ENCODE measurements at places on chromosomes 6 and 20.

DNA sequence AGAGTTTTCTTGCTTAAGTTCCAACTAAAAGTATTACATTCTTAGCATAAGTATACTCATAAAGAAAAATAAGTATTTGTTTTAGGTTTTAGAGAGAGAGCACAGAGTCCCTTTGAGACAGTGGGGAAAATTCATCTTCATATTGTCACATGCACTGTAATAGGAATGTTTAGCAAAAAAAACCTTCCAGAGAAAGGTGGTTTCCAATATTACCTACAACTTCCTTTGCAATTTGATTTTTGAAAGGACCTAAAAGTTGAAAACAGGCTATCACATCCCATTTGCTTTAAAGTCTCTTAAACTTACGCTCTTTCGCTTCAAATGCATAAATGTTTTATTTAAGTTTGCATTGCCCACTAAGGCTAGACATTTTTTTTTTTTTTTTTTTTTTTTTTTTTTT is 86.4 kb downstream of the OPRM1 start:
- DNase-seq: no peak

- no peak for DNase-seq
Measured at GRCh38 chr6:86937219-86938079, at the start of gene HTR1E. Gene HTR1E (plus strand): TSS chr6:86937528. CDS start chr6:87015335, 77,807 bp downstream.

GRCh38 chr6:138909511-138909910 is 78.5 kb downstream of the REPS1 start:
- DNase-seq: no peak

DNA sequence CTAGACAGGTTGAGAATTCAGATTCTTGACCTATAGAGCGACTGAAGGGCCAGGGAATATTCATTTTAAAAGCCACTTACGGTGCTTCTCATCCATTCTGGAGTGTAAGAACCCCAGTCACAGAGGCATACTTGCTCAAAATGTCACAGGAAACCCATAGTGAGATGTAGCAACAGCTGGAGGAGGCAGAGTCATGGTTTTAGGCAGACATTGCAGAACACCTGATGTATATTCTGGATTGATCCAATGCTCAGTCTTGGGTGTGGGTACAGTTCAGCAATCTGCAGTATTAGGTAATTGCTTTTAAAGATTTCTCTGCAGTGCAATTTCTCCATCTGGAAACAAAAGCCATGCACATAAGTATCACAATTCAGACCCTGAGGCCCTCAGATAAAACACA is 137.4 kb upstream of the SLC22A23 start:
- no peak for DNase-seq

DNA sequence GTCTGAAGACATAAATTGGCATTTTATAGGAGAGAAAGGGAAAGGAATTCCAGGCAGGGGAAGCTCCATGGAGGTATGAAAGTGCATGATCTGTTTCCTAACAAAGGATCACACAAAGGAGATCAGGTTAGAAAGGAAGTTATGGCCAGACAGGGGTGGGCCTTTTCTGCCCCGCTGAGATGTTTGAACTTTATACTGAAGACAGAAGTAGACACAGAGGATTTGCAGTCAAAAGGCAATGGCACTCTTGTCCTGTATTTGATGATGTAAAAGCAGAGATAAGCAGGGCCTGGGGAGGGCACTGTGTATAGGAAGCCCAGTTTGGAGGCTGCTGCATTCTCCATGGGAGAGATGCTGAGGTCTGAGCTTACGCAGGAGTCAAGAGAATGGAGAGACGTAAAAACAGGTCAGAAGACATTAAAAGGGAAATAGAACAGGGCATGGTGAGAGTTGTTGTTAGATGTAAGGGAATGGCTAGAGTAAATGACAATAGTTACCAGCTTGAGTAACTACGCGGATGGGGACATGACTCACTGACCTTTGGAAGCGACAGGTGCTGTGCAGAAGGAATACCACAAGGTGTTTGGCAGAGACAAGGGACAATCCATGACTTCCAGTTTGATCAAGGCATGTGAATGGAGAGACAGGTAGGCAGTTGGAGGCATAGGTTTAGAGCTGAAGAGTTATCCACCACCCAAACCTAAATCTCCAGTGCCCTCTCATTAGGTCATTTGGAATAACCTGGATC is 190.6 kb upstream of the SASH1 start:
- no peak for DNase-seq

- no peak for DNase-seq
Measured at GRCh38 chr20:43944653-43945235, 30.1 kb downstream of the TOX2 start.

DNA sequence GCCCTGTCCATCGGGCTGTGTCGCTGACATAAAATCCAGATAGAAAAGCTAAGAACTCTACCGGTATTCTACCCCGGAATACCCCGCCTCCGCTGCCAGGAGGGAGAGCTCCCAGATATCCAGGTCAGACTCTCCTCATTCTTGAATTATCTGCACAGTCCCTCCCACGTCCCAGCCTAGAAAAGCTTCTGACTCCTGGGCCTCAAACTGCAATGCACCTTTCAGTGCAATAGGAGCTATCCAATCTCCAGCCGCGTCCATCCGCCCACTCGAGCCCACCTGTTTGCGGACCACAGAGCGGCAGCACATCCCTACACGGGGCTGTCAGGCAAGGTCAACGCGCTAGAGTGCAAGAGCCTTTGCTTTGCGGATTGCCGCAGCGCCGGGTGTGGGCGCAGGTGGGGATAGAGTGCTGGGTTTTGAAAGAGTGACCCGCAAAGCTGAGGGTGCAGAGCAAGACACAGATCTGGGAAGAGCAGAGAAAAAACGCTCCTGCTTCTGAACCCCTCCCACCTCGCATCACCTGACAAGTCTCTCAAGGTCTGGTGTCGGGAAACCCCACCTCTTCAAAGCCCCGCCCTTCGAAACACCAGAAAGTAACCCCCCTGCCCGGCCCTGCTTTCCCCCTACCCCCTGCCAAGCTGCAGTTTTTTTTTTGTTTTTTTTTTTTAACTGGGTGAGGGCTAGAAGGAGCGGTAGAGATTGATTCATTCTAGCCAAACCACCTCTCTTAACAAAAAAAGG is 1.3 kb downstream of the TAPBP start:
- DNase-seq: peak; percentile 39

- no peak for DNase-seq
Measured at GRCh38 chr20:20215976-20216727, 151.8 kb upstream of the INSM1 start.

- DNase-seq: no peak
Measured at GRCh38 chr6:2008383-2008976, 236.9 kb downstream of the GMDS start.

DNA sequence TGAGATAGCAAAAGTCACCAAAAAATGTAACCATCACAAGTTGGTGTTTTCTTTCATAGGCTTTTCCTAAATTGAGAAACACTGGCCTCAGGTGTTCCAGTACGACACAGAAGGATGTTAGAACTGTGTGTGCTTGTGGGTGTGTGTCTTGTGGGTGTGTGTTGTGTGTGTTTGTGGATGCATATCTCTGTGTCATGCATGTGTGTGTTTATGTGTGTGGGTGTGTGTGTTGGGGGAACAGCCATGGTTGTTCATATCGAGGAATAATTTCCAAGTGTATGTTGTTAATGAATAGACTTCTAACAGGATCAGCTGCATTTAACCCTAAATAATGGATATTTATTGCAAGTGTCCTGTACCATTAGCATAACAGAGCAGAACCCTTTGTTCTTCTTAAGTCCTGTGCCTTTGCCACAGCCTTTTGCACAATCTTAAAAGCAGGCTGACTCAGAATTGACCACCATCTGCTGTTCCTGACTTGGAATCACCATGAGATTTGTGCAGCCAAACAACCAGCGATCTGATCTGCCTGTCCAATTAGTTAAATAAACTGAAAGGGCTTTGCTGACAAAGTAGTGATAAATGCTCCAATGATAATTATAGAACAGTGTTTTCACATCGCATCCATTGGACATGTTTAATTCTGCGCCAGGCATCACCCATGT is 7.6 kb downstream of the CD93 start:
- DNase-seq: no peak

GRCh38 chr6:158509465-158509864 is 50.4 kb upstream of the TMEM181 start:
- no peak for DNase-seq

DNA sequence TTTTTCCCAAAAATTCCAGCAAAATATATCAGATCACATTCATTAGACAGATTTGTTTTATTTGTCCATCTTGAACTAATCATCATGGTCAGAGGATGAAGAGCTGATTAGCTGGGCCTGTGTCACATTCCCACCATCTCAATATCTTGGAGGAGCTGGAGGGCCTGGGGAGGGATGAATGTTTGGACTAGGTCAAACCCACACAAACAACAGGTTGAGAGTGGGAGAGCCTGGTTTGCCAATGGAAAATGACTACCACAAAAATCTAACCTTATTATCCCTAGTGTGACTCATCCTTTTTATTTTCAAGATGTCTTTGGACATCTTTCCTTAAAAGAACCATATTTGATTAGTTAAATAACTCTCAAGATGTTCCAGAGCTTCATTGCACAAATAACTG is 242.4 kb downstream of the OGFRL1 start:
- no peak for DNase-seq

DNA sequence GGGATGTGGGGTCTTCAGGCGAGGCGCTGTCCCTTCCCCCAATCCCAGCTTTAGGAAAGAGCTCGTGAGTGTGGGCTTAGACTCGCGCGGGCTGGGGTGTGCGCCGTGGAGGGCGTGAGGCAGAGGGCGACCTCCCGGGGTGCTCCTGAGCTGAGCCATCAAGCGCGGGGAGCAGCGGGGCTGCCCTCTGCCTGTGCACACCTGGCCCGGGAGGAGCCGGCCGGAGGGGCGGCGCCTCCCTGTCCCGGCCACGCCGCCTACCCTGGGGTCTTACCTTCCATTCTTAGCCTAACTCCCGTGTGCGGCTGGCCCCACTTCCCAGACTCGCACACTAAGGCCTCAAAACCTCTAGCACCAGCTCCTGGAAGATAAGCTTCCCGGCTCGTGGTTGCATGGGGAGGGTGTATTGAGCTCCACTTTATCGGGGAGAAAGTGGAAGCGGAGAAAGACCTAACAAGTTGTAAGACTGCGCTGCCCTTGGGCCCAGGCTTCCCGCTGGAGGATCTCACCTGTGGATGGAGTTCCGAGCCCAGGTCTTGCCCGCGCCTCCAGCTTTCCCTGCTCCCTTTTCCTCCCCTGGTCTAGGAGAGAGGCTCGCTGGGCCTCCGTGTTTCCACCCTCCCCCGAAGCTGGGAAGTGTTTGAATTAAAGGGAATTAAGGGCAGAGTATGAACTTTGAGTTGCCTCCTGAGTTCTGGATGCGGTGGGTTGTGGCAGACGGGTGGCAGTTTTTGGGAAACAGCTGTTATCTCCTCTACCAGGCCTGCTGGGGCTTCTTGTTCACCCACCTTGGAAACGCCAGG is 1.2 kb downstream of the DNMT3B start:
- DNase-seq: no peak

GRCh38 chr6:36023996-36024795 is at the start of gene SLC26A8:
Gene SLC26A8 (minus strand): TSS chr6:36024641. CDS start chr6:36019707, 4,934 bp downstream.
- DNase-seq: no peak

DNA sequence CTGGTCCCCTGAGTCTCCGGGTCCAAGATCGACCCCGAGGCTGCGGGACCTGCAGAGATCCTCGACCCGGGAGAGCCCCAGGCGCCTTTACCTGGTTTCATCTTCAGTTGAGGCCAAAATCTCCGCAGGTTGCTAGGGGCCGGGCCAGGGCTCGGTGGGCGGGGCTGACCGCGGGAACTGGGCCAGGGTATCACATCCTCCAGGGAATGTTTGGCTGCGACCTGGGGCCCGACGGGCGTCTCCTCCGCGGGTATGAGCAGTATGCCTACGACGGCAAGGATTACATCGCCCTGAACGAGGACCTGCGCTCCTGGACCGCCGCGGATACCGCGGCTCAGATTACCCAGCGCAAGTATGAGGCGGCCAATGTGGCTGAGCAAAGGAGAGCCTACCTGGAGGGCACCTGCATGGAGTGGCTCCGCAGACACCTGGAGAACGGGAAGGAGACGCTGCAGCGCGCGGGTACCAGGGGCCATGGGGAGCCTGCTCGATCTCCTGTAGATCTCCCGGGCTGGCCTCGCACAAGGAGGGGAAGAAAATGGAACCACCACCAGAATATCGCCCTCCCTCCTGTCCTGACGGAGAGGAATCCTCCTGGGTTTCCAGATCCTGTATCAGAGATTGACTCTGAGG is 53.8 kb upstream of the POLR1H start:
- no peak for DNase-seq

DNA sequence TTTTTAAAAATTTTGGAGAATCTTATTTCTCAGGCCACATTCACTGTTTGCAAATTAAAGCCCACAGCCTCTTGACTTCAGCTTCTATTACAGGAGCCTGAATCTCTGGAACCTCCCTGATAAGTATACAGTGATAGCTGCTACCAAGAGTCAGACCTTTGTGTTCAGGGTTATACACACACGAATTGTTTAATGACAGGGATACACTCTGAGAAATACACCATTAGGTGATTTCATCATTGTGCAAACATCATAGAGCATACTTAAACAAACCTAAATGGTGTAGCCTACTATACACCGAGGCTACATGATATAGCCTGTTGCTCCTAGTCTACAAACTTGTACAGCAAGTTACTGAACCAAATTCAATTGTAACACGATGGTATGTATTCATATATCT is 473.9 kb downstream of the PKHD1 start:
- DNase-seq: no peak

DNA sequence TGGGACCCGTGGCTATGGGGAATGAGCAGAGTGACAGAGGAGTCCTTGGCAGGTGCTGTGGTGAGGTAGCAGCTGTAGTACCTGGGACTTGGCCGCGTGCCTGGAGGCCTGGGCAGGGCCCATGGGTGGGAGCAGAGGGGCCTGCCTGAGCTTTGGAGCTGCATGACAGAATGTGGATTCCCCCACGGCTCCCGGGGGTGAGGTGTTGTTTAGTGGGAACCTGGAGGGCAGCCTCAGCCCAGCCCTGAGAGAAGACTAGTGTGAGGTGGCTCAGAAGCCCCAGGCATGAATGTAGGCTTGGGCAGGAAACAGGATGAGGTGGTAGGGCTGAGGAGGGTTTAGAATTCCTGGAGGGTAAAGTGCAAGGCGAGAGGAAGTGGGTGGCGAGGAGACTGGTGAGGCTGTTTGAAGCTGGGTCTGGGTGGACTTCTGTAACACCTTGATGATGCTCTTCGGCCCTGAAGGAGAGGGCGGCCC is 86.5 kb upstream of the SCP2D1 start:
- DNase-seq: no peak

DNA sequence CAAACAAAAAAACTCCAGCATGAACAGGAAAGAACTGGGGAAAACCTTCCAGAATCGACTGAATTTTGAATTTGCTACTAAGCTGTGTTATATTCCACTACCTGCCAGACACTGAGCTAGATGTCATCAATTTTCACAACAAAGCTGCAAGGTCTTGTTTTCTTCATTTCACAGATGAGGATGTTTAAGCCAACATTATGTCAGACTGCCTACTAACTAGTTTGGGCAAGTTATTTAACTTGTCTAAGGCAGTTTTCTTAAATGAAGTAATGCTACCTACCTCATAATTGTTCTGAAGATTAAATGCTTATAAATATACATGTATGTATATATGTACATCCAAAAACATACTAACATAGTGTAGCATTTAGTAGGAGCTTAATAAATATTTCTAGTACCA is 144.4 kb downstream of the MMS22L start:
- no peak for DNase-seq

GRCh38 chr6:1708122-1708521 is 98.4 kb downstream of the FOXC1 start:
- DNase-seq: no peak

GRCh38 chr20:61664556-61665320 is 400.9 kb downstream of the TAF4 start:
- no peak for DNase-seq
